ENCODE measurements at places on chromosomes 1 and 21.
A peak's percentile ranks its signal among the peaks of the same experiment; 100 is the strongest.

GRCh38 chr1:156233426-156234127 lies 8.4 kb upstream of the BGLAP start:
- no peak for DNase-seq

GRCh38 chr1:153963850-153964331 lies 554 bp upstream of the SLC39A1 start:
- DNase-seq, result no peak

GRCh38 chr1:241870746-241871430 lies 22.9 kb downstream of the EXO1 start:
- DNase-seq, result no peak

DNA sequence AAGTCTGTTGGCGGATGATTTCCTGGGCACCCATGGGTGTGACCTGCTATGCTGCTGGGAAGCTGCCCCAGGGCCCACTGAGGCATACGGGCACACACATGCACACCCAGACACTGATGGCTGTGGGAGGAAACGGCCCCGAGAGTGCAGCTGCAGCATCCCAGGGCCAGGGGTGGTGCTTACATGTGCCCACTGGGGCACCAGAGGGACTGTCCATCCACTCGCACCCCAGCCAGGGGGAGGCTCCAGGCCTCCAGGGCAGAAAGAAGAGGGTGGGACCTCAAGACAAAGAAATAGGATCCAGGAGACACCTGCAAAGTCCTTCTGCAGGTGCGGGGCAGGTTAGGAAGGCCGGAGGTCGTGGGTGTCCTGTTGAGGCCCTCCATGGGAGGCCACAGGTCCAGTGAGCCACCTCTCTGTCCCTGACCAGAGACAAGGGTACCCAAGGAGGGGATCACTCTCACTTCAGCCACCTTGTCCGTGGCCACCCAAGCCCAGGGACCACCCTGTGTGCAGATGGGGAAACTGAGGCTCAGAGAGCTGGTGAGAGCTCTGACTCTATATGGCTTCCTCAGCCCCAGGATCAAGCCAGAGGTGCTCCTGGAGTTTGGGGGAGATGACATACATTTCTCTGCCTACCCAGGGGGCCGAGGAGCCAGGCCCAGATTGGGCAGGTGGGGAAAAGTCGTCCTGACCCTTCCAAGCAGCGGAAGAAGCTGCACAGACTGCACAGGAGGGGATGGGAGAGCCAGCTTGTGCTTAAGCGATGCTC lies 57.1 kb downstream of the WNT9A start:
- no peak for DNase-seq

DNA sequence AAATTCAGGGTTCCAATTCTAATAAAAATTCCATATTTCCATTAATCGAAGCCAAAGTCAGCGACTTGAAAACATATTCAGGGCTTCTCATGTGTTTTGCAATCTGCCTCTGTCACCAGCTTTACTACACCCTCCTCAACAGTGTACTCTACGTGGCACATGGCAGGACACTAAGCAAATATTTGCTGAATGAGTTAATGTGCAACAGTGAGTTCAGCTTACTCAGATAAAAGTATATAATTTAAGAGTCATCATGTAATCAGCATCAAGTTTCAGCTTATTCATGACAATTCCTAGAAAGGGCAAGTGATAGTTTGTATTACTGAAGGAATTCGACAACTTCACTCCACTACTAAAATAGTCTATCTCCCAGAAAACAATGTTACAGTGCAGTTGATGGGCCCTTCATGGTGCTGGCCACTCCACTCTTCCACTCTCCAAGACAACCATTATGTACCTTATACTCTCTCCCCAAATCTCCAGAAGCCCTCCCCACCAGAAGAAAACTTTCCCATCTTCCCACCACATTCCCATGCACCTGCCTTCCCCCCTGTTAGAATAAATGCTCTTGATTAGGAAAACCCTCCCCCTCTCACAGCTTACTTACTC lies 97.3 kb downstream of the TTLL7 start:
- no peak for DNase-seq

- DNase-seq, result no peak
Observed at GRCh38 chr1:220300442-220301121, 28.3 kb upstream of the RAB3GAP2 start.

DNA sequence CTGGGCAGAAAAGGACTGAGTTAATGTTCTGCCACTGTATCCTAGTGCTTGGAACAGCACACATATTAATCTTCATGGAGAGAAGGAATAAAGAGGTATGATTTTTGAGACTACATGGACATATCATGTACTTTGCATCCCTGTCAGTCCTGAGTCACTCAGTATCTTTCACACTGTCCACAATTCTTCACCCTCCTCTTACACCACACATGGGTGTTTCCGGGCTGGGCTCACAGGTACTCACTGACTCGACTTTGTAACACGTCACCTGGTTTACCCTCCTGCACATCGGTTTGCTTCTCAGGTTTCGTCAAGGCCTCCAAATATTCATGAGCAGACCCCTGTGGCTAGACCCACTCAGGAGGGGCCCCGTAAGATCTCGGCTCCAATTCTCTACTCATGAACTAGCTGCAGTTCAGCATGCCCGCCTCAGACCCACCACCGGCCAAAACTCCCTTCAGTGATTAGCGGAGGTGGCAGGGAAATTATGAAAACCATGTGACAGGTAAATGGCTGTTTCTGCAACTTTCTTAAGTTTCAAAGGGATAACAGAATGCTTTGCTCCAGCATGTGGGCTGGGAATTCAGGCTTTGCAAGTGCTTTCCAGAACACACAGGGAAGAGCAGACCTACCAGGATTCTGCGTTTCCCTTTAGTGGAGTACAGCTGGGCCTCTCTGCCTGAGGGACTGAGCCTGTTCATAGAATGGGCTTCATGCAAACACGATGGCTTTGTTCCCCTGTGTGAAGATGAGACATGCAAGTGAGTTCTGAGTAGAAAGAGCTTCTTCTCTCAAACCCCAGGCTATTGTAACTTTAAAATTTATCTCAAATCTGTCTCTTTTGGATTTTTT lies 31.3 kb upstream of the TRABD2B start:
- DNase-seq, result no peak

DNA sequence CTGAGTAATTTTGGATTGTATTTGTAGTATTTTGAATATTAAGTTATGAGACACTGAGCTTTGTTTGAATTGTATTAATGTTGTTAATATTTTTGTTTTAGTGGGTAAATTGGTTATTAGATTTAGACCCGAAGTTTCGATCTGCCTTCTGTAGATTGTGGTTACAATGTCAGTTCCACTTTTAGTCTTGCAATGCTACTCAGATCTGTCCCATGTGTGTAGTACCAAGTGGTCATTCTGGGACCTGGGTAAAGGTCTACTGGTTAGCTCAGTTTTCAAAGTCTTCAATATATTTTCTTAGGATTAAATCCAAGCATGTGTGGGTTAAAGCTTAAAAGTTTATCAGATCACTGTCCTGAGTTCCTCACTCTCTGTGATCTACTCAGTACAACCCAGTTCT lies 346.5 kb upstream of the PROX1 start:
- no peak for DNase-seq

DNA sequence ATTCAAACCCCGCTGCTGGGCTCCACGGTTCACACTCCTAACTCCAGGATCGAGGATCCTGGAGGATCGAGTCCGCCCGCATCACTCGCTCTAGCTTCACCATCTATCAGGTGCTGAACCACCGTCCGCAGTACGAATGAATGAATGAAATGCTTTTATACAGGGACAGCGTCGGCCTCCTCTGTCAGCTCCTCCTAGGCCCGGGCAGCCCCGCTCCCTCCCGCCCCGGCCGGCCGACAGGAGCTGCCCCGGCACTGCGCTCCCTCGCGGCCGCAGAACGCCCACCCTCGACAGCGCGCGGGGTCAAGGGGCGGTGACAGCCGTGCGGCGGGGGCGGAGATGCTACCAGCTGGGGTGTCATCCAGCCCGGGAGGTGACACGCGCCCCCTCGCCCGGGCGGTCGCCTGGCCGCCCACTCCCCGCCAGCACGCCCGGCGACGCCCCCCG lies 520 bp downstream of the ZBTB17 start:
- peak; percentile 61 for DNase-seq

- DNase-seq, result no peak
Observed at GRCh38 chr1:6271006-6271405, 10.1 kb upstream of the GPR153 start.

GRCh38 chr1:111162488-111162880 lies 22.5 kb downstream of the CEPT1 start:
- no peak for DNase-seq

DNA sequence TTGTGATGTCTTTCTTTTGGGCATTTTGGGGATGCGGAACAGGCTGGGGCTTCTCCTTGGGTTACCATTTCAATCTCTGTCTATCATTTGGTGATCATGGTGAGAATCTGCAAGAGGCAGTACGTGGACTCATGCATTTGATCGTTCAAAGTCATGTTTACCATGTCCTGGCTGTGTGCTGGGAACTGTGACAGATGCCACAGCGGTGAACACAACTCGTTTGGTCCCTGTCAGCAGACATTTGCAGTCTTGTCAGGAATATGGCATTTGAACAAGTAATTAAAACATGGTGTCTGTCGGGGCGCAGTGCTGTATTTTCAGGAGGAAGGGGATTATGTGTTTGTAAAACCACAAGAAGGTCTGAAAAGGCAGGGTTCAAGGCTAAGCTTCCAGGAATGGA lies 103.3 kb upstream of the IGSF21 start:
- DNase-seq, result no peak

DNA sequence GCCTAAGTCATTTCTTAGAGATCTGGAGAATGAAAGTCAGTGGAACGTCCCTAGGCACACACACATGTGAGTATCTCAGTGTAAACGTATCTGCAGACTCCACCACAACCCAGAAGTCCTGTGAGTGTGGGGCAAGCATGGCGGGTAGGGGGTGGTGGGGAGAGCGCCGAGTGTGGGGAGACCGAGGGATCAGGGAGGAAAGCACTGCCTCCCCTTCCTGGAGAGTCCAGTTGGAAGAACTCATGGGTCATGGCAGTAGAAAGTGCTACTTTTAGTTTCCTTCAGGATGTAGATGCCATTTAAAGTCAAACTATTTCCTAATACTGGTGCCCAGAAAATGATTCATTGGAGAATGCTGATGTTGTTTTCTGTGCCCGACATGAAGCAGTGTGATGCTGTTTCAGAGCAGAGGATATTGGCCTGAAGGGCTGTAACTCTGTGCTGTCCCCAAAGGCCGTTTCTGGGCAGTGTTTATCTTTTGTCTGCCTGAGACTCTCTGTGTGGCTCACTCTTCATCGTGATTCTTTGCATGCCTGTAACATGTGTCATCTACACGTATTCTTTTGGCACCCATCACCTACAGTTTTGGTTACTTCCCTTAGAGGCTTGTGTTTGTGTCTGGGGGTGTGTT lies 45.7 kb upstream of the TSPAN2 start:
- DNase-seq, result no peak

- no peak for DNase-seq
Observed at GRCh38 chr1:19385869-19386591, 73.9 kb downstream of the SLC66A1 start.

DNA sequence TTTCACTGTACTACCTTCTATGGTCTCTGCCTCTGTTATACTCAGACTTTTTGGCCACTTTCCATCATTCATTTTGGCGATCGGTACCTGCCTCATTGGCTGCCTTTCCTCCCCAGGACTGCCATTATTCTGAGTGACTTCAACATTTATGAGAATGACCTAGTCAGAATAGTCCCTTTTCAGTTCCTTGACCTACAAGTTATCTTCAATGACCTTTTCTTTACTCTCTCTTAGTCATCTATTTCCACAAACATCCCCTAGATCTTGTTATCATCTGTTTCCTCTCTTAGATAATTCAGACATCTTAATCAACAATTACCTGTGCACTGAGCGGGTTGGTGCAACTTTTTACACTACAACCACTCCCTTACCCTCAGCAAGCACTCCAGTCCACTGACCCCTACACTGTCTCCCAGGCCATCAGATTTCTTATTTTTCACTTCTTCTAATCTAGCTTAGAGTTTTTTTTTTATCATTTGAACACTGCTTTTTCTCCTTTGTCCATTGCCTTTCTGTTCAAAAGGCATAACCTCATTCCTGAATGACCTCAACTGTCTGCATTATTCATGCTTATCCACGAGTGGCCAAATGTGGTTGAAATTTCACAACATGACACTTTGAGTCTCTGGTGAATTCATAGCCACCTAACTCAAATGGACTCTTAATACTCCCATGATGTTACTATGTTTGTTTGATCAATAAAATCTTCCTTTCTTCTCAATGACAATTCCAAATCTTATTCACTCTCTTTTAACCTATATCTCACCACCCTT lies 112.7 kb downstream of the HMCN1 start:
- DNase-seq, result no peak

GRCh38 chr1:161225178-161225533 lies 704 bp upstream of the TOMM40L start:
- no peak for DNase-seq

- DNase-seq, result no peak
Observed at GRCh38 chr21:45020629-45021427, 53.6 kb upstream of the ADARB1 start.

DNA sequence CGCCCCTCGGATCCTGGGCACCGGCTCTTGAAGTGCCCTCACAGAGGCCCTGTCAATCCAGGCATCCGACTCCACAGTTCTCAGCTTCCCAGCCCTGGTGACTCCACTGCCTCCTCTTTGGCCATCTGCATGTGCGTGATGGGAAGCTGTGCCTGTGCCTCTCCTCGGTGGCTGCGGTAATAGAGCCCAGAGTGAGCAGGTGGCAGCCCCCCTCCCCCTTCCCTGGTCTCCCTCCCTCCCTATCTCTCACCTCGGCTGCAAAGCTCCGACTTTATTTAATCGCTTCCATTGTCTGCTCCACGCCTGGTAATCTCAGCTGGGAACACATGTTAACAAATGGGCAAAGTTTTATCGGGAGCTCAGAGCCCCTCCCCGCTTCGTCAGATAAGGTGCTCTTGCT lies 91.9 kb downstream of the IGSF21 start:
- no peak for DNase-seq

GRCh38 chr1:68344208-68344607 lies 105.5 kb downstream of the RPE65 start:
- DNase-seq, result no peak

GRCh38 chr1:248316796-248317195 lies 7.6 kb downstream of the OR2M7 start:
- no peak for DNase-seq

DNA sequence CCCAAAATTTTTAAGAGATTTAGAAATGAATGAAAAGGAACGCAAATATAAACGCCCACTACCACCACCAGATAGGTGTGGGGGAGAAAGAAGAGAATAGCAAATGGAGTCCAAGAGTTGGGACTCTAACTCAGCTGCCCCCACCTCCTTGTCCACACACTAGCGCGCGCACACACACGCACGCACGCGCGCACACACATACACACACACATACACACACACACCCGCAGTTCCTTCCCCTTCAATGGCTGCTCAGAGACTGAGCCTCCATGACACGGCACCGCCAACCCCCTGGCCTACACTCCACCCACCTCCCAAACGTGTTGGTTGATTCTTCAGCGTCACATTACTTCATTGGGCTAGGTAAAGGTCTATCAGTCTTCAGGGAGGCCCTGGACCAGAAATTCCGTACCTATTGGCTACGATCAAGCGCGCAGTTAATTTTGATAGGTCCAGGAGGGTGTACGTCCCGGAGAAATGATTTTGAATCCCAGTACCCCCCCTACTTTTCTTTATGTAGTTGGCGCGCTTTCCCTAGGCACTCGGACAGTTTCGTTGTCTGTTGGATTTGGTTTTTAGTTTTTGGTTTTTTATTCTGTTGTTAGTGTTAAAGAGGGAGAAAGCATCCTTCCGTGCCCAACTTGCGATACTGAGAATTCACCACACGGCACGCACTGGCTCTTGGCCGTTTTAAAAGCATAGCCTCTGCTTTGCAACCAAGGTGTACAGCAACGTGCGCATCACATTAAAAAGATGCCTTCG lies at the start of gene ANP32E:
ANP32E (minus strand) TSS at position 261 of the 762 bp plus-strand sequence. CDS start 326 bp downstream, outside the sequence.
- peak; percentile 89 for DNase-seq

- no peak for DNase-seq
Observed at GRCh38 chr1:167272369-167272957, 51.8 kb downstream of the POU2F1 start.
